ENCODE measurements at places on chromosomes 2 and 18.

- no peak for DNase-seq
Observed at GRCh38 chr2:231410293-231411004, 14.9 kb downstream of the B3GNT7 start.

DNA sequence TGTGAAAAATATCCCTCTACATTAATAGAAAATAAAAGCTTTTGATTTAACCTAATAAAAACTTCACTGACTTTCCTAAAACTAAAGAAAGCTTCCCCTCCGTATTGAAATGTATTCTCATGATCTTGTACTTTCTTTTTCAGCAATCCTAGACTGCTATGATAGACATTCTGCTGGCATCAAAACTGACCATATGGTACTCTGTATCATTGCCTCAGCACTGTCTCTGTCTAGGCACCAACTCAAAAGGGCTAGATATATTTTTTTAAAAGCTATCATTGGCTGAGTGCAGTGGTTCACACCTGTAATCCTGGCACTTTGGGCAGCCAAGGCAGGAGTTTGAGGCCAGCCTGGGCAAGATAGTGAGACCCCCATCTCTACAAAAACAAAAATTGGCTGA is 32.9 kb downstream of the CDKL4 start:
- no peak for DNase-seq

- no peak for DNase-seq
Observed at GRCh38 chr2:216066230-216066629, 15.4 kb downstream of the PECR start.

GRCh38 chr2:9782197-9782719 is 61.0 kb upstream of the TAF1B start:
- peak; percentile 24 for DNase-seq

DNA sequence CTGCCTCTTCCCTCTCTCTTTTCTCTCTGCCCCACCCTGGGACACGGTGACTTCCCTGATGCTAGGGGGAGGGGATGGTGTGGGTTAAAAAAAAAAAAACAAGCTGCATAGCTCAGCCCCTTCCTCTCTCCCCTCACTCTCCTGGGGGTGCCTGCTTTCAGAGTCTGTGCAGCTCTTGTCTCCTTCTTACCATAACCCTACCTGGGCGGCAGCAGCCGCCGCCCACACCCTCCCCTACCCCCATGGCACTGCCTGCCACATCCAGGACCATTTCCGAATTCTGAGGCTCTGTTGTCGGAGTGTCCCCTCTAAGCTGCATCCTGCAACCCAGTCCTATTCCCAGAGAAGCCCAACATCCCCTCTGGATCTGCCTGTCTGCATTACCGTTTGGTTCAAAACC is 16.0 kb downstream of the TTC32 start:
- no peak for DNase-seq

DNA sequence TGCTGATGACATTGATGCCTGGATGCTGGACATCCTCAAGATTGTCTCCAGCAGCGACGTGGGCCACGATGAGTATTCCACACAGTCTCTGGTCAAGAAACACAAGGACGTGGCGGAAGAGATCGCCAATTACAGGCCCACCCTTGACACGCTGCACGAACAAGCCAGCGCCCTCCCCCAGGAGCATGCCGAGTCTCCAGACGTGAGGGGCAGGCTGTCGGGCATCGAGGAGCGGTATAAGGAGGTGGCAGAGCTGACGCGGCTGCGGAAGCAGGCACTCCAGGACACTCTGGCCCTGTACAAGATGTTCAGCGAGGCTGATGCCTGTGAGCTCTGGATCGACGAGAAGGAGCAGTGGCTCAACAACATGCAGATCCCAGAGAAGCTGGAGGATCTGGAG is 94.1 kb upstream of the EML6 start:
- no peak for DNase-seq

- peak; percentile 38 for DNase-seq
Observed at GRCh38 chr2:48482313-48482712, 47.6 kb upstream of the STON1 start.

GRCh38 chr18:8051453-8051852 is 484.3 kb downstream of the PTPRM start:
- no peak for DNase-seq

DNA sequence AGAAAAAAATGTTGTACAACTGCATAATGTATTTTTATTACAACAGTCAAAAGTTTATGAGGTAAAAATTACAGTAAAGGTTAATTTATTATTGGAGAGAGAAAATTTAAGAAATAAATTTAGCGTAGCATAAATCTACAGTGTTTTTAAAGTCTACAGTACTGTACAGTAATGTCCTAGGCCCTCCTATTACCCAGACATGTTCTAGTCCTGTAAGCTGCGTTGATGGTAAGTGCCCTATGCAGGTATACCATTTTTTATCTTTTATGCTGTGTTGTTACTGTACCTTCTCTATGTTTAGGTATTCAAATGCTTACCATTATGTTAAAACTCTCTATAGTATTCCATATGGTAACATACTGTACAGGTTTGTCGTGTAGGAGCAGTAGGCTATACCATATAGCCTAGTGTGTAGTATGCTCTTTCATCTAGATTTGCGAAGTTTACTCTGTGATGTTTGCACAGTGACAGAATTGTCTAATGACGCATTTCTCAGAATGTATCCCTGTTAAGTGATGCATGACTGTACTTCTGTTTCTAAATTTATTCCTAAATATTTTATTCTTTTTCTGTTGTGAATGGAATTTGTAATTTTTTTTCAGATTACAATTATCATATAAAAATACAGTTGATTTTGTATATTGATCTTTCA is 24.5 kb downstream of the ABI2 start:
- DNase-seq, result no peak

DNA sequence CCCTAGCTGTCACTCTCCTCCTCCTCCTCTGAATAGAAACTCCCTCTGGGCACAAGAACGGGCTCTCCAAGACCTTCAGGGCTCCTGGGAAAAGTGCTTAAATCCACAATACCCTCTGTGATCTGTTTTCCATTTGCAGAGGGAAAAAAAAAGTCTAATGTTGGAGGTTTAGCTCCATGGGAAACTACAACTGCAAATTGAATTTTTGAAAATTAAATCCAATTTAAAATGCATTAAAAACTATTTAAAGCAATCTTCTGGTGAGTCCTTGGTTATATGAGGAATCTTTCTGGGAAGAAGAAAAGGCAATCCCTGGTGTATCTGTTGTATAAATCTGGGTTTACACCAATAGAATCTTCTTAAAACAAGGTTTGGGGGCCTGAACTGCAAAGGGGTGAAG is 64.3 kb downstream of the NCKAP5 start:
- DNase-seq, result no peak

DNA sequence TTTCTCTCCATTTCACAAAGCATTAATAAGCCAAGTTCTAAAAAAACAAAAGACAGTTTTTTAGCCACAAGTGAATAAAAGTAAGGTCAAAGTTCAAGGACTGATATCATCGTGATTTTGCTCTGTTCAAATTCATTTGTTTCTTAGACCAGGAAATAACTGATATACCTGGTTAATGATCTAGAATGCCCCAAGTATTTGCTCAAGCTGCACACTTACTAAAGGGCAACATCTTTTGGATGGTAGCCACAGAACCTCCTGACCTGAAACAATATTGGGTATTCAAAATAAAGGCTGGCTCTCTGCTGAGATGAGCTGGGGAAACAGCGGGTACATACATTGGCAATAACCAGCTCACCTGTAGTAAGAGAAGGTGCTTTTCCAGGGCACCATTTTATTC is 314.7 kb upstream of the LYPD1 start:
- DNase-seq, result no peak

GRCh38 chr18:46070815-46071652 is 1.0 kb downstream of the PSTPIP2 start:
- no peak for DNase-seq

DNA sequence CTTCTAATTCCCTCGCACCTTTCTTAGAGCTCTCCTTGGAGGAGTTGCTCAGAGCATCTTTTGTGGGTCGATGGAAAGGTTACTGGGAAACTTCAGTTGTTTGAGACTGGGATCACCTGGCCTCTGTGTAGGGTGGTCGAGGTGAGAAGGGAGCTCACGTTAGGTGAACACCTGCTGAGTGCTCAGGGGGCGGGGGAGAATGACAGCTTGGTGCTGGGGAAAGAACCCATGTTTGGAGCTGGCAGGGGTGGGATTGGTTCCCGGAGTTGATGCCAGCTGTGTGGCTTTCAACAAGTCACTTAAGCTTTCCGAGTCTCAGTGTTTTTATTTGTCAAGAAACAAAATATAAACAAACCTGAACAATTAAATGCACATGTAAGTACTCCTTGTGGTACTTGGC is 122.3 kb downstream of the GLI2 start:
- DNase-seq, result no peak

- no peak for DNase-seq
Observed at GRCh38 chr2:31228717-31229116, 5.2 kb upstream of the EHD3 start.

DNA sequence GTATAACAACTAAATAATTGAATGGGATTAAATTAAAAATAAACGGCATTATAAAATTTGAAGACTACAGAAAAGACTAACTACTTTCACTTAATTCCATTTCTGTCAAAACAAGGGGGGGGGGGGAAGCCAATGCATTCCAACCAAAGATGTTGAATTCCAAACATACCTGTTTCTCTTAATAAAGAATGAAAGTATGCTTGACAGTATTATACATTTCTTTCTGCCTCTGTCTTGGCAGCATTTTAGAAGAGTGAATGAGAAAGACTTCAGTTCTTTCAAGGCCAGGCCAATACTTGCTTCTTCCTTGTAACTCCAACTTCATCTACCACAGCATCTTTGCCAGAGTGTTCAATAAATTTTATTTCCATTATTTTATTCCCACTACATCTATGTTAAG is 65.9 kb downstream of the PDE11A start:
- DNase-seq, result no peak

GRCh38 chr18:24209558-24209957 is 70.7 kb downstream of the CABYR start:
- DNase-seq, result peak; percentile 16

GRCh38 chr2:106057206-106057605 is 136.9 kb downstream of the UXS1 start:
- DNase-seq, result no peak

DNA sequence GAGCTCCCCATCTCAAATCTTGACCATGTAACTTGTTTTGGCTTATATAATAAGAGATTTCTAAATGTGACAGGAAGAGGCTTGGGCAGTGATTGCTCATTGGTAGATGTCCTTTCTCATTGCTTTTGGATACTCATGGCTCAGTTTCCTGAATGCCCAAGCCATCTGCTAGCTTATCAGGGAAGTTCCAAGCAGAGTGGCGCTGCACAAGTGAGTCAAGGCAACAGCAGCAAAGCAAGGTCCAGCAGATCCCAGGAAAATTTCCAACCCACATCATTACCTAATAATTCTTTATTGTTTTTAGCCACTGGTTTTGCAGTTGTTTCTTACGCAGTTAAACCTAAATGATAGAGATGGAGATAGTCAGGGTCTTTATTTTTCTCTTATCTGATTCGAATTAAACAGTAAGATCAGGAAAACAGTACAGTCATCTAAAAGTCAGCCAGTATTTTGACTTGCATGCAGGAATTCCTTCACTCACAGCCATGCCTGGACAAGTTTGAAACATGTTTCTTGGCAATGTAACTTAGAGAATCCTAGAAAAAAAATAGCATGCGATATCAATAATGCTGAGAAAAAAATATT is 349.7 kb upstream of the TMEFF2 start:
- DNase-seq, result peak; percentile 82

GRCh38 chr2:218028189-218028495 is 25.3 kb upstream of the TNS1 start:
- DNase-seq, result no peak

DNA sequence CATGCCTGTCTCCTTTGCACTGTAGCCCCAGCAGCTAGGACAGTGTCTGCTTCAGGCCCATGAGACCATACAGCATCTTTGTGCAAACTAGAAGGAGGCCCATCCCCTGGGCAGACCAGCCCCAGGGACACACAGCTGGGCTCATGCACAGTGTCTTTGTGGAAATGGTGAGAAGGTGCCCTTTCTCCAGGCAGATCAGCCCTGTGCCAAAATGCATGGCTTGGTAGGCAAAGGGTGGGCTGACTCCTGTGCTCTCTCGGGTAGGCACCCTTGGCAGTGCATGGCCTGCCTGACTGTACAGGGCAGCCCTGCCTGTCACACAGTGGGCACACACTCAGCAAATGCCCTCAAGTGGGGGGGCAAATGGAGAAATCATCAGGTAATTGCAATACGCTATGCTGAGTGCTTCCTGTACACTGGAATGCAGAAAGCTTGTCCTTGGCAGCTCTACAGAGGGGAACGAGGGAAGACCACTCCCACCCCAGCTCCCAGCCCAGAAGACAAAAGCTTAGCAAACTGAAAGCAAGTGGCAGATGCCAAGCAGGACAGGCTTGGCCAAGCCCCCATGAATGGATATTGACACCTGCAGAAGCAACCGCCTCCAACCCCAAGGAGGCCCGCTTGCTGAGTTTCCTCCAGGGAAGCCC is 21.6 kb downstream of the TNS1 start:
- no peak for DNase-seq

DNA sequence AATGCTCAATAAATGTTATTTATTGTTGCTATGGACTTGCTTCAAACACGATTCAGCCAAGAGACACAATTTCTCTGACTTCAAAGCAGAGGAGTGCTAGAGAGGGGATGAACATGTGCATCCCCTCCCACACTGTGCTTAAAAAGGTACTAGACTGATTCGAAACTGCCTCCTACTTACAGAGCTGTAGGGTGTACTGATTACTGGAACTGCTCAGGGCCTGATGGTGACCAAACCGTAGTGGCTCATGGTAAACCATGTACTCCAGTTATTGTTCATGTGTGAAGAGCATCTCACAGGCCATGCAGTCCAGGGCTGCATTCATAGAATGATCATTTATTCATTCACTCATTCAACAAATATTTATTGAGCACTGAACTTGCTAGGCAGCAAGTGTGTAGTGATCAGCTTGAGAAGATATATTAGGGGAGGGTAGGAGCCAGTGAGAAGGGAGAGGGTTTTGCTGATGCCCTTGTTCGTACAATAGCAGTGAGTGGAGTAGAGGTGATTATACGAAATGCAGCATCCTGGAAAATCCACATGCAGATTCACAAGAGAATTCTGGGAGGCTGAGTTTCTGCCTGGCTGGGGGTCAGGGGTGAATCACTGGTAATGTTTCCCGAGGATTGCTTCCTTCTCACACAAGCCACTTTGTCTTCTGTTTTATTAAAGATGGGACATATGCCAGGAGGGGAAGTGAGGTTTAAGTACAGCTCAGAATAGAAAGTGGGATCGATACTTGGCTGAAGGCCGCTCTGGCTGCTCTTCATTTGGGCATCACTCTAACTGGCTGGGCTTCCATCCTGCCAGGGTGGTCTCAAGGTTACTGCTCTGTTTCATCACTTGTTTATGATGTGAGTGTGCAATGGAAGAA is 245.4 kb downstream of the RAD51AP2 start:
- no peak for DNase-seq

DNA sequence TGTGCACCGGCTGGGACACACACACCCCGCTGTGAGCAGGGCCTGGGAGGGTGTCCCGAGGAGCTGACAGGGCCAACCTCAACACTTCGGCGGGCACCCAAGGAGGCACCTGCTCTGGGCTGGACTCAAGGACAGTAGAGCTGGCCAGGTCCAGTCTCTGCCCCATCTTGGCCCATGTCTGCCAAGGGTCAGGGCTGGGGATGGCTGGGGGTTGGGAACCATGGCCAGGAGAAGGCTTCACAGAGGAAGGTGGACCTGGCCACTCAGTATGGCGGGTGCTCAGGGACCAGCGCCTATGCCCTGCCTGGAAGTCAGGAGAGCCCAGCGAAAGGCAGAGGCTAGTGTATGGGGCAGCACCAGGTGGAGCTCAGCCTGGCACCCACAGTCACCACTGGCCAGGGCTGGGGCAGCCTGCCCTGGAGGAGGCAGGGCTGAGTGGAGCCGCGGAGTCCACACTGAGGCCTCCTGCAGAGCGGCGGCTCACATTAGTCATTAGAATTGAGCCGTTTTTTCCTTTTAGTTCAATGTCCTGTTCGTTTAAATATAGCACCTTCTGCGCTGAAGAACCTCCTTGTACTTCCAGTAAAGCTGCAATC is 4.2 kb downstream of the ERFE start:
- DNase-seq, result no peak

Data from NCI-H82 (cell line).